Neuronal stem cell (in vitro differentiated cells): ENCODE measurements at places on chromosomes 7 and 10.

- DNase-seq = no peak
These were observed 145.7 kb downstream of the RNF216 start for GRCh38 chr7:5635461-5636445.

DNA sequence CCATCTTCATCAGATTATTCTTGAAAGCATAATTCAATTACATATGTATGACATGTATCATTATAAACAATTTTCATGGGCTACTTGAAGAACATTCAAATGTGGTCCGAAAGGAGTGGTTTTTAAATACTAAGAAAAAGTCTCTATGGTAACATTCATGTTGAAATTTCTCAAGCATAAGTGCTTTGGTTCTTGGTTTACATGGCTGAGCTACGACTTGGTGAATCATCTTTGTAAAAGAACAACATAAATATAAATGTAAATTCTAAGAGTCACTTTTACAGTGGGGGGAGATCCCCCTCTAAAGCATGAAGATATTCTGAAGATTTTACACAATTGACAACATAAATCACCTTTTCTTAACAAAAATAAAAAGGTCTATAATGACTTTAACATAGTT, 118.6 kb downstream of the MAGI2 start:
- DNase-seq = no peak

GRCh38 chr10:55274367-55274766, 473.3 kb upstream of the PCDH15 start:
- no peak for DNase-seq

GRCh38 chr10:29541422-29542210, 93.2 kb downstream of the SVIL start:
- DNase-seq = no peak

DNA sequence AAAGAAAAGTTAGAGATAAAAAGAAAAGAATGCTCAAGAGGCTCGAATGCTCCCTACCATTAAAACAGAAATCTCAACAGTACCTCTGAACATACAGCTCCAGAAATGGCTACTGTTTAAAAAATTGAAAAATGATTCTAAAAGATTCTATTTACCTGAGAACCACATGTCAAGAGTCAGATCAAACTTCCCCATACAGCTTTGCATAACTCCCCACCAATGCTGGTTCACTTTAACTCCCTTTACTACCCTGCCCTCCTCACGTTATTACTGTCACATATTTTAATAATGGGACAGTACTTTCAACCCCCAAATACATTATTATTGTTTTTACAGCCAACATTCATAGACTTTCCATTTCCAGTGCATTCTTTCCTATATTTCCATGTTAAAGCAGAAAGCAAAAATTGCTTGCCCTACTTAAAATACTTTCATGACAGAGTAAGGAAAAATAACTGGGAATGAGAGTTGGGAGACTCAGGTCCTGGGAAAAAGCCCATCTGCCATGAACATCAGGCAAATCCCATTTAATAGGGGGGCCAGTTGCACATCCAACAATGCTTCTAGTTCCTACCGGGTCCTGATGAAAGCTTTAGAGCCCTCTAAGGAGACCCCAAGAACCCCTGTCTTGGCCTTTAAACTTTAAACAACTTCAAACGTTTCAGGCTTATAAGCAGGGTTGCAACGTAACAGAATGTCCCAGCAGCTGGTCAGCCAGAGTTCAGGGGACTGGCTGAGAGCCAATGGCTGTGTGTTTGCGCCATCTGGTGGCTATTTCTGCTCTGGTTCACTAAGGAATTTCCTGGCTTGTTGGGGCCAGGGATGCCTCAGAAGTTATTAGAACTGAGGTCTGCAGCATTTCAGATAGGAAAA, 247.4 kb downstream of the ELMO1 start:
- peak; percentile 70 for DNase-seq

- no peak for DNase-seq
These were observed 29.0 kb downstream of the PRPF18 start for GRCh38 chr10:13615650-13616300.

- DNase-seq = no peak
These were observed 13.7 kb downstream of the RAB19 start for GRCh38 chr7:140417456-140418155.

GRCh38 chr10:24524314-24524713, 199.4 kb downstream of the ARHGAP21 start:
- DNase-seq = no peak

GRCh38 chr10:112389271-112389822, 15.4 kb downstream of the ACSL5 start:
- DNase-seq = no peak

GRCh38 chr7:85634951-85635350, 448.1 kb upstream of the SEMA3D start:
- DNase-seq = no peak

DNA sequence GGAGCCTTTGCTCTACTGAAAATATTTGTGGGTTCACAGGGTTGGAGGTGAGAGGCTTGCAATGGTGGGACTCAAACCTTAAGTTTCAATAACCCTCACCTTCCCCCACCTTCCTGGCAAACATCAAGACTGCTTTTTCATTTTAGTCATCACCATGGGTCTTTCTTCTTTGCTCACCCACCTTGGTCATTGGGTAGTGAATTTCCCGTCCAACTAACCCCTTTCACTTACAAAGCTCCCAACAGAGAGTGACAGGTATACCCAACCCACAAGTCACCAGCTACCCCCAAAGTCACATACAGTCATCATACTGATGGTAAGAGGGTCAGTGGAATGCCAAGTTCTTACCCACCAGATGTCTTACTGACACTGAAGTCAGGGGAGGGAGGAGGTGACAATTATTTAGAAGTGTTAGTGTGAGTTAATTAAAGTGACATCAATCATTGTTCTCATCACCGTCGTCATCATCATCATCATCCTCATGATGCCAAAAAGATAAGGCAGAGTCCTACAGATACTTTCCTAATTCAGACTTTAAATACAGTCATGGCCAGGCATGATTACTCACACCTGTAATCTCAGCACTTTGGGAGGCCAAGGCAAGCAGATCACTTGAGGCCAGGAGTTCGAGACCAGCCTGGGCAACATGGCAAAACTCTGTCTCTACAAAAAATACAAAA, 49.0 kb downstream of the PIK3AP1 start:
- no peak for DNase-seq

GRCh38 chr7:80957226-80957777, 38.5 kb upstream of the SEMA3C start:
- DNase-seq = no peak

DNA sequence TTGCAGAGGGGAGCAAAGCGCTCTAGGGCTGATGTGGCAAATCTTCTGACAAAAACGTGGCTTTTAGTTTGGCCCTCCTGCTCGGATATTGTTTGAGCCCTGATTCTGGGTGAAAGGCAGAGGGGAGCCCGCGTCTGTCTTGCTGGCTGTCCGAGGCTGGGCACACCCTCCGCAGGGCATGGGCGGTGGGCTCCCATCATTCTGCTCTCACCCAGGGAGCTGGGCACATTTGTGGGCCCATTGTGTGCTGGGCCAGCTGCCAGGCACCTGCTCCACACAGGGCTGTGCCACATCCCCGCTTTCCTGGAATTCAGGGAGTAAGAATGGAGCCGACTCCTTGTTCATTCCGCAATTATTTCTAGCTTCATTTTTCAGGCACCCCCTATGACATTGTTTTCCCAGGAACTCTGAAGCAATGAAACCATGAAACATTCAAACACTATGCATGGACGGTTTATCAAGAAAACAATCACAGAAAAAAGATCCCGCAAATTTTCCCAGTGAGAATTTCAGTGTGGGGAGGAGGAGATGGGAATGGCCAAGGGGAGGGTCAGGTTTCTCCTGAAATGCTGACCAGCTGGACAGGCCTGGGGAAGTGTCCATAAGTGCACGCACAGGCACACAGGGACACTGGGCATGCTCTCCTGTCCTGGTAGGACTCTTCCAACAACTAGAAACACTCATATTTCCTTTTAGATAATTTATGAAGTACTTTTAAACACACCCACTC, 341.1 kb downstream of the CXCL12 start:
- no peak for DNase-seq

GRCh38 chr10:111063471-111063870, 13.4 kb upstream of the ADRA2A start:
- DNase-seq = no peak

- no peak for DNase-seq
These were observed 68.5 kb downstream of the CXCL12 start for GRCh38 chr10:44316187-44316921.

DNA sequence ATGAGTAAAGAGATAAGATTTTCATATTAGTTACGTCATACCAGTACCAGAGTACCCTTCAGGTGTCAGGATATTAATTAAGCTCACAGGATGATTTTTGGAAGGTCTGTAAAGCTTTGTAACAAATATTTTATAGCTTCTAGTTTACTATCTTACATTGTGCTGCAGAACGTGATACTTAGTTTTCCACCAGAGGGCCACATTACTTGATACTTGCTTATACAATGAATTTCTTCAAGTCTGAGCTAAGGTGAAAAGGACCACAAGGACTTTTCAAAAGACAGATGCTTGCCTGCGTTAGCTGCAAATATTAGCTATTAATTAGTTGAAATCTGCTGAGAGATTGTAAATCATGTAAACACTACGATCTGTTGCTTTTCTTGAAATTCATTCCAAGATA, 12.2 kb downstream of the FOXP2 start:
- no peak for DNase-seq

DNA sequence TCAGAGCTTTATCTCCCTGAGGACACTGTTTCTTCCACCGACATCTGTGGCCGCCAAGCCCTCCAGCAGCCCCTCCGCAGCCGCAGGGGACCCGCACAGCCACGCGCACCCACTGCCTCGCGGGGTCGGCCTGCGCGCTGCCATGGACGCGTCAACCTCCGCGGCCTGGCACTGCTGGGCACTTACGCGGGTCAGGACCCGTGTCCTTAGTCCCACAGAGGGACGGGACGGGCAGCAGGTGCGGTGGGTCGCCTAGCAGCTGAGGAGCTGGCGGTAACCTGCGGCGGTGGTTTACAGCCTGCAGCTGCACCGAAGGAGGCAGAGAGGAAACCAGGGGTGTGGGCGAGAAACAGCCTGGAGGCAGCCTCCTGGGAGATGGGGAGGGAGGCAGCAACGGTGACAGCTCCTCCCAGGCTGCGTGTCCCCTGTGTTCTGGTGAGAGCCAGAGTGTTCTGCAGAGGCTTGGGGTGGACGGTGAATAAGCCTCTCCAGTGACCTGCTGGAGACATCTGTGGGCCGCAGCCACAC, 61.3 kb downstream of the SEC61G start:
- no peak for DNase-seq

DNA sequence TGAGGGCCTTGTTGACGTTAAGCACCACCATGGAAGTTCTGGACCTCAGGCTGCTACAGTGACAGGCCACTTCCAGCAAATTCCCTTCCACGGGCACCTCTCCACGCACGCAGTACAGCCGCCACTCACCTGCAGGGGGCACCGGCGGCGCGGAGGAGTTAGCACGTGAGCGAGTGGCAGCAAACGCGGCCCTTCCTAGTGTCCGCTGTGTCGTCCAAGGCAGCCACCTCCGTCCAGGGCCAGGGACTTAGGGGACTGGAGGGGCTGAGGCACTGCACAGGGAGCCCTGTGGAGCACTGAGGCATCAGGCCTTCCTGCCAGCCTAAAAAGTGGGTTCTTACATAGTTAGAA, 164.4 kb downstream of the SVIL start:
- DNase-seq = peak; percentile 30

- no peak for DNase-seq
These were observed 3.0 kb downstream of the LRWD1 start for GRCh38 chr7:102467581-102468477.

- DNase-seq = no peak
These were observed 411.8 kb upstream of the FOXK1 start for GRCh38 chr7:4270268-4270667.

DNA sequence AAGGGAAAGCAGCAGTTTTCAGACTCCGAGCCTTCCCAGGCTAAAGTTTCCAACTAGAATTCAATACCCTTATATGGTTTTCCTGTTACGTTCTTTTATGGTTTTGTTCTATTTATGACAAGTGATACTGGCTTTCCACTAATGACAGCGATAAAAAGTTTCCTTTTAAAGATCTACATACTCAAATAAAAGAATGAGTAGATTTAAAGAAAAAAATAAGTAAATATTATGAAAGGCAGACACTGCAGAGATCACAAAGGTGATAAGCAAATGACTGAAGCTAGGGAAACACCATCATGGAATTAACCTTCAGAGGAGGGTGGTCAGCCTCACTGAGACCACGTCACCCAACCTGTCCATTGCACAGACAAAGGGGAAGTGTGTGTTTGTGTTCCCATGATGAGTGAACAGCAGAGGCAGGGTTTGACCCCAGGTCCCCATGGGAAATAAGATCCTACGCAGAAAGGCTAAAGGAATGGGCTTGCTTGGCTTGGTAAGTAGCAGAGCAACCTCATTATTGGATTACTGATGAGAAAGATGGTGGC, 4.0 kb downstream of the VSIR start:
- no peak for DNase-seq
